ENCODE measurements at places on chromosomes 1 and 21.

- no peak for DNase-seq
Observed at GRCh38 chr1:67053535-67053784, 488 bp downstream of the SLC35D1 start.

- no peak for DNase-seq
Observed at GRCh38 chr21:34004013-34004938, 69.1 kb upstream of the MRPS6 start.

DNA sequence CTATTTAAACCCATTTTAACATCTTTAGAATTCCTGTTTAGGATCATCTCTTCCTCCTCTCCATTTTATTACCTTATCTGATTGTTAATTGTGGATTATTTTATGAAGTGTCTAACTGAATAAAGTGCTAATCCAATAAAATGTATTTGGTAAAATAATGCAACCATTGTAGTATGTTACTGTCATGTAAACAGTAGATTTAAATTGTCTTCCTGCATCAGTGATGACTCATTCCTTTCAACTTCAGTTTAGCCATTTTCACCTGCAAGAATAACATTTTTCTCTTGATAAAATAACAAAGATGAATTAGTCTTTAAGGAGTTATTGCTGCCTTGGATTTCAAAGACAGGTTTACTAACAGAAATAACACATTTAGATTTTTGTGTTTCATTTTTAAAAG, 5.4 kb downstream of the PPP2R5A start:
- no peak for DNase-seq

DNA sequence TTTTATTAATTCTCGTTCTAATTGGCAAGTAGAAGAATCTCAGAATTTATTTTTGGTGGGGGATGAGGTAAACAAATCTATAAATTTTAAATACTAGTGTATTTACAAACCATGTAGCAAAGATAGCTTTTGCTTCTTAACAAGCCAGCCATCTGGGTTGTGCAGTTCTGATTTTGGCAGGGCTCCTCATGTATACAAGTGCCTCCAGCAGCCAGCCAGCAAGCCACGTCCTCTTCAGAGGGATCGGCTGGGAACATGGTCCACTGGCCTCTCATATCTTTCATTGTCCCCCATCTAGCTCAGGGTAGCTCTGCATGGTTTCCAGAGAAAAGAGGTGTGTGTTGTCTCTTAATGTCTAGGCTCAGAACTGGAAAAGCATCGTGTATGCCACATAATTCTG, 659.1 kb downstream of the MRPL39 start:
- no peak for DNase-seq

DNA sequence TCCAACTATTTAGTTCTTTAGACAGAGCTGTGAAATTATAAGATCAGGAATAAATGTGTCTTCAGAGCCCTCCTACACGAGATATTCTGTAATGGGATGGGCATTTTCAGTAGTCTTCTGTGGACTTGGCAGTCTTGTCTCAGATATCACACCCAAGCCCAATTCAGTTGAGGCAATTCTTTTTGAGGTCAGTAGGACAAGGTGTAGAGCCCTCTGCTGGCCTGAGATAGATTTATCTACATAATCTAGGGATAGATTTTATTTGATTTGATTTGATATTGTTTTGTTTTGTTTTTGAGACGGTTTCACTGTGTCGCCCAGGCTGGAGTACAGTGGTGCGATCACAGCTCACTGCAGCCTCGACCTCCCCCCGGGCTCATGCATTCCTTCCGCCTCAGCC, 77.5 kb downstream of the FMN2 start:
- DNase-seq = no peak

GRCh38 chr1:237671935-237672334, 218.8 kb downstream of the ZP4 start:
- DNase-seq = no peak

- DNase-seq = no peak
Observed at GRCh38 chr1:4975856-4976255, 321.4 kb downstream of the AJAP1 start.

GRCh38 chr1:8856689-8857412, 21.6 kb downstream of the ENO1 start:
- DNase-seq = no peak

DNA sequence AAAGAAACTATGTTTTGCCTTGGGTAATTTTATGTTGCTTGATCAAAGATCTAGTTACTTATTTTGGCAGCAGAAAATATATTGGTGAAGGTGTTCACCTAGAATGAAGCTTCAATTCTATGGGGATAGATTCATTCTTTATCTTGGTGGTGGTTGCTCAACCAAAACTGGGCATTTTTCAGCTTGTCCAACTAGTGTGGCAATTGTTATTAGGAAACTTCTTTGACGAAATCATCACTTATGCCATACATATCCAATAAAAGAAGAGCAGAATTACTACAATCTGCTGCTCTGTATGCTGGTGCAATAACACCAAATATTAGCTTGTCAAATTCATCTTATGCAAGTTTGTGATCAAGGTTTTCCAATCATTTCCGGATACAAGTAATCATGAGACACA, 26.8 kb upstream of the TMPRSS15 start:
- no peak for DNase-seq
